ENCODE measurements at places on chromosomes 2 and 18. TPM values are rescaled to one million over a fixed set of nuclear protein-coding genes. Genes with fewer than 3 reads are reported as not detected.
A peak's percentile ranks its signal among the peaks of the same experiment; 100 is the strongest.

GRCh38 chr2:206160807-206161179 is 1.1 kb downstream of the EEF1B2 start:
- no peak for DNase-seq

GRCh38 chr2:201847481-201847880 is 41.1 kb downstream of the CDK15 start:
- peak; percentile 47 for DNase-seq

GRCh38 chr2:199985625-199986207 is 30.3 kb downstream of the MAIP1 start:
- DNase-seq, result peak; percentile 81

DNA sequence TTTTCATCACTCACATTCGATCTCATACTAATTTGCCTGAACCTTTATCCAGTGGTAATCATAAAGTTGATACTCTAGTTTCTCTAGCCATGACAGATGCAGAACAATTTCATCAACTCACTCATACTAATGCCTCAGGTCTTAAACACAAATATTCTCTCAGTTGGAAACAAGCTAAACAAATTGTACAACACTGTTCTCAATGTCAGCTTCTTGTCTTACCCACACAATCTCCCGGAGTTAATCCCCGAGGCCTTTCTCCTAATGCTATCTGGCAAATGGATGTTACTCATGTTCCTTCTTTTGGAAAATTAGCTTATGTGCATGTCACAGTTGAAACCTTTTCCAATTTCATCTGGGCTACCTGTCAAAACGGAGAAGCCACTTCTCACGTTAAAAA is 11.5 kb upstream of the CNOT11 start:
- DNase-seq, result no peak

DNA sequence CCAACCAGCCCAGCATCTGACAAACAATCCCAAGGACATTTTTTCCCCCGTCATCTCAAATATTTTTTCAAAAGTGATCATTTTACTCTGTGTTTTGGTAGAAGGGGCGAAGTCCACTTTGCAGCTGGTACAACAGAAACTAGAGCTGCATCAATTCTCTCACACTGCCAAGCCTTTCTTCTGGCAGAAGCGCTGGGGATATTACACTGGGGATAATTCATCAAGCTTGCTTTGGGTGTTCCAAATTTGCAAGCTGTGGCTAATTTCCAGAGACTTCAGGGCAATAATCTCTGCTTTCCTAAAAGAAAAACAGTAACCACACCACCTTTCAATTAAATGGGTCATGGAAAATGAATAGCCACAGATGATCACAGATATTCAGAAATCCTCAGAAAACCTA is 238.3 kb downstream of the SLC8A1 start:
- DNase-seq, result no peak

DNA sequence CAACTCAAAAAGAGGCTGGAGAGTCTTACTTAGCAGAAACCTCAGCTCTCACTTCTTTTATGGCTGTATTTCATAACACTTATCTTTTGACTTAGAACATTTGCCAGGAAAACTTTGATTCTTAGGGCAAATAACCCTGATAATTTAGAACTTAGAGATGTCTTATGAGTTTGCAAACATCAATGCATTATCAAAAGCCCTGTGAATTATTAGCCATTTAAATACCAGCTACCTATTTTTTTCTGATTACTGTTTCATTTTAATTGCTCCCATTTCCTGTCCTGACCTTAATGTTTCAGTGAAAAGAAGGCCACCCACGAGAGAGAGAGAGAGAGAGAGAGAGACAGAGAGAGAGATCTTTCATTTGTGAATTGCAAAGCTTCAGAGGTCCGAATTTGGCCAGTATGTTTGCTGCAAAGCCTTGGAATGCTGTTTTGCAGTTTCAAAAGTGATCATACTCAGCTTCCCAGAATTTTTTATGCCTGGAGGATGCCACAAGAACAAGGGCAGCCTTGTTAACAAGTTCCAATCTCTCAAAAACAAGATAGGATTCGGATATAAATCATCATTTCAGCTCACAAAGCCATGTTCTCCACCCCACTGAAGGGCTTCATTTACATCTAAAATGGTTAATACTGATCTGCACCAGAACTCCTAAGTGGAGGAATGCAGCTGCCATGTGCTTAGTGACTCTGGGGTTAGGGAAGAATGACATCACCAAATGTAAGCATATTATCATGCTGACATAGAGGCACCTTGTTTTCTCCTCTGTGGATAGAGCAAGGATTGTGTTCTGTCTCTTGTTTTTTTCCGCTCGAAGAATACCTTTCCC is 478.2 kb downstream of the ARHGAP15 start:
- peak; percentile 68 for DNase-seq

DNA sequence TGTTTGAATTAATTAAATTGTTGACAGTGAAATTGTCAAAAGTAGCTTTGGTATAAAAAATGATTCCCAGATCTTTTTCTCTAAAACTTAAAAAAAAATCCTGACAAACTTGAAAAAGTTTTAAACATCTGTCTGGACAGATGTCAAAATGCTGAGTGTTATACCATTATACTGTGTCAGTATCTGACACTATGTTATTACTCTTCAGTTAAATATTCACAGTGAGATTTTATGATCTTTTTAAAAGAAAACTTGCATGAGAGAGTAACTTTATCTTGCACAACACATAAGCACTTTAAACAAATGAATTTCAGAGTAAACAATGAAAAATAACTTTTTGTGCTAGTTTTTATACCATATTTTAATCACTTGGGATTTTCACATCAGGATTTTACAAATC is 167.4 kb downstream of the MEIS1 start:
- no peak for DNase-seq

DNA sequence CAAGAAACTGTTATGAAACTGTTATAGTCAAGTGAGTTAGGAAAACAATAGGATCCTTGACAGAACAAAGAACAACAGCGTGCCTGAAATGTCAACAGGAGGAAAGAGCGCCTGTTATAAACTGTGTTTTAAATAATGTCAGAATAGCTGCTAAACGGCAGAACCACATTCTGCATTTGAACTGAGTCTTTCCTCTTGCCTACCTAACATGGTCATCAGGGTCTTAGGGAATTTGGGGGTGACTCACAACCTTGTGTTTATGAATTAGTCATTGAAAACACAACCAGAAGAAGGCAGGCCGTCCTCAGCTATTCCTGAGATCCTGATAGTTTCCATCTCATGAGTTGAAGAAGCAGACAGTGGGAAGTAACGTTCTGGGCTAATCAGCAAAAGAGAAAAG is 222.0 kb upstream of the FN1 start:
- peak; percentile 99 for DNase-seq

DNA sequence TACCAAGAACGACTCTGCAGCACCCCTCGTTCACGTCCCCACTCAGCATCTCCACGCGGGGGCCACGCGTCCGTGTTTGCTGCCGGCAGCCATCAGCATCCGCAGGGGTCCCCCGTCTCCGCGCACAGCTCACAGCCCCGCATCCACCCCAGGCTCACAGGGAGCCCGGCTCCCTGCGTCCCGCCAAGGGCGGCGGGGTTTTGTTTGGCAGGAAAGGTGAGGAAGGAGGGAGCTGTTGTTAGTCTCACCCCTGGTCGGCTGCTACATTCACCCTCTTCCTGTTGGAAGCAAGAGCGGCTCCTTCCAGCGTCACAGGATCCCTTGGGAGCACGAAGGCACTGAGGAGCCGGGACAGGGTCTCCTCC is 131.0 kb upstream of the CTDP1 start:
- DNase-seq, result no peak

GRCh38 chr2:83536556-83536955 is 922.5 kb downstream of the SUCLG1 start:
- no peak for DNase-seq

GRCh38 chr2:120481446-120482194 is 135.7 kb downstream of the INHBB start:
- no peak for DNase-seq

- DNase-seq, result no peak
Measured at GRCh38 chr18:46097431-46097800, 680 bp downstream of the ATP5F1A start.

DNA sequence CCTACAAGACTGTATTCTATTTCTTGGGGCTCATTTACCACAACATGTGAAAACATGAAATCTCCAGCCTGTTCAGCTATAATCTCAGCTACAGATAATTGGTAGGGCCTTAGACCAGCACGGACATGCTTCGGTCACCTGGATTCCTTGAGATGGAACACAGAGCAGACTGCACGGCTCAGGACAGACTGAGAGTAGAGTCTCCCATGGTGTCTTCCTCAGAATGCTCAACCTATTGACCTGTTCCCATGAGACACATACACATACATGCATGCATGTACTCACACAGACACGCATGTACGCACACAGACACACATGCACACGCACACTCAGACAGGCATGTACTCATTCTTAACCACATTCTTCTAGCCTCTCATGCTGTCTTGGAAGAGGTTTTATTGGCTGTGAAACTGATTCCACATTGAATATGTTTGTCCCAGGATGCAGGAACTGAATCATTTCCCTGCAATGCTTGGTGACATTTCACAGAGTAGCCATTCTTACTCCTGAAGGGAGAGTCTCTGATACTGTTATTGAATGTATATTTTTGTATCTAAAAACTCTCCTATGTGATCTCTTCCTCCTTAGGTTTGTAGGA is 23.5 kb upstream of the BZW1 start:
- DNase-seq, result peak; percentile 78

- DNase-seq, result no peak
Measured at GRCh38 chr2:58800881-58801280, 559.8 kb upstream of the FANCL start.

Gene KCNG2
- not detected for total RNA-seq

Gene TANC1
- 12.9 TPM for total RNA-seq

Gene NBAS
- 88.9 TPM for total RNA-seq

Gene RAB6D
- total RNA-seq, result not detected

Gene VWC2L
- not detected for total RNA-seq

Gene KLHL14
- total RNA-seq, result not detected

Gene ASIC4
- not detected for total RNA-seq

All from IMR-90 (cell line).